ENCODE measurements at places on chromosomes 12 and 14.

DNA sequence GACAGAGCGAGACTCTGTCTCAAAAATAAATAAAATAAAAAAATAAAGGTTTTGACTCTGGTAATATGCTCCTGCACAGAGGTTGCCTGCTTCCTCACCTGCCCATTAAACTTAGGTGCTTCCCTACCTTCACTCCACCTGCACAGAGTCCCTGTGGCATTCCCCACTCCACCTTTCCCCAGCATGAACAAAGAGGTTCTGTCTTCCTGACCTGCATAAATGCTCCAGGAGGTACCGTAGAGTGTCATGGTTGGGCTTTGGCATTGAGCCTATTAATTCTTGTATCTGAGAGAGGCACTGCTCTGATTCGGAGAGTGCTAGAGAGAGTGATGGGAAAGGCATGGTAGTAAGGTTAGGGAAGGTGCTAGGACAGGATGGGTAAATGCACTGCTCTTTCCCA, 6.3 kb downstream of the ARHGAP9 start:
- no peak for DNase-seq

DNA sequence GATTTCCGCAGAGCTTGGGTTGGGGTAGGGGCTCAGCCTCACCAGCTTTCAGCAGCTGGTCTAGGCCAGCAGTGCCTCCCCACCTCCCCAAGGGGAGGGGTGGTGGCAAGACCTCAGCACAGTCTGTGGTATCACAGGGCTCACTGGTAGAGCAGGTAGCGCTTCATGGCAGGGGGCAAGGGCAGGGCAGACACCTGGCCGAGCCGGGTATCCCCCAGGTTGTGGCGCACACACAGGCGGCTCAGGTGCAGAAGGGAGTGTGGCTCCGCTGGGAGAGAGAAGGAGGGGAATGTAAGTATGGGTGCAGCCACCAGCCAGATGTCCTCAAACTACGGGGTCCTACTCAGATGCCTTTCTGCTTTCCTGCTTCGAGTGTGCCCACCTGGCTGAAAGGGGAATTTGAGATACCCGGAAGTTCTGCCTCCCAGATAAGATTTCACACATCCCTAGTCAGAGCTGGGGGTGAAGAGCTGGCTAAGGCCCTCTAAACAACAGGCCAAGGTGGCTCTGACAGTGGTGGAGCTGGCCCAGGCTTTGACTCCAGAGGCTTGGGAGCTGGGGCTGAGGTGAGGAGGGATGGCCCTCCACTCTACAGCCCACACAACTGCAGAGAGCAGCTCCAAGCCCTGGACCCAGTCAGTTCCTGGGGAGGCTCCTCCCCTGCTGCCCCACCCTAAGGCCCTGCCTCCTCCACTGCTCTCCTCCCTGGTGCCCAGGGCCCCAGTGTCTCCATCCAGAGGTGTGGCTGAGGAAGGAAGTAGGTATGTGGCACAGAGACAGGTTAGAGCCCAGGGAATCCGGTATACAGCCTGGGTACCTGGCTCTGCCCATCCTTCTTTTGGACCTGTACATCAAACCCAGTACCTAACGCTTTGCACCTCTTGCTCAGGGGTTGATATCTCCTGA, 1.8 kb downstream of the SPSB2 start:
- no peak for DNase-seq

DNA sequence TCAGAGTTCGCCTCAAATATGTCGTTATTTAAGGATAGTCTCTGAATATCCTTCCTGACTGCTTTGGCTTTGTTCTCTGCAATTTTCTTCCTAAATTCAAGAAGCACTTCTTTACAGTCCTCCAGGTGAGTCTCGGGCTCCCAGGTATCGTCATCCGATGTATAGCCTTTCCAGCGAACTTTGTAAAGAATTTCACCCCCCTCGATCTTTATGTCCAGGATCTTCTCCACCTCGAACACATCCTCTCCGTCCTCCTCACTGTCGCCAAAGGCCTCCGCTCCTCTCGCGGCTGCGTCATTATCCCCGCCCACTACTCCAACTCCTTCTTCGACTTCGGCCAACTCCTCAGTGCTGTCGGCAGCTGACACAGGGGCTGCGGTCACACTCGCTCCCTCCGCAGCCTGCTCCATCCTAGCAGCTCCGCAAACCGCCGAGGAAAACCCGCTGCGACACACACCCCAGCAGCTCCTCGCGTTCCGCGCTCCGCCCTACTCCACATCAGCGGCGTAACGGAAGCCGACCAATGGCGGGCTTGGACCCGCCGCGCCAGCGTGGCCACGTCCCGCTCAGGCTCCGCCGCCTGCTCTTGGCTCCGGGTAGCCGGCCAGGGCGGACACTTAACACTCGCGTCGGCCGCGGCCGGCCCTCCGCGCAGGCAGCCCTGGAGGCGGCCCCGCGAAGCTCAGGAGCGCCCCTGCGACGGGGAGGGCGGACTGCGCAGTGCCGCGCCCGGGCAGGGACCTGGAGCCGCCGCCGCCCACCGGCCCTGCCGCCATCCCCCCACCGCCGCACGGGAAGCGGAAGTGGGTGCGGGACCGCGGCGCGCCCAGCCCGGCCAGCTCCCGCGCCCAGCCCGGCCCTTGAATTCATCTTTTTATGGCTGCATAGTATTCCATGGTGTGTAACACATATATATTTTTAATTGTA, 4.1 kb downstream of the CD163L1 start:
- no peak for DNase-seq

DNA sequence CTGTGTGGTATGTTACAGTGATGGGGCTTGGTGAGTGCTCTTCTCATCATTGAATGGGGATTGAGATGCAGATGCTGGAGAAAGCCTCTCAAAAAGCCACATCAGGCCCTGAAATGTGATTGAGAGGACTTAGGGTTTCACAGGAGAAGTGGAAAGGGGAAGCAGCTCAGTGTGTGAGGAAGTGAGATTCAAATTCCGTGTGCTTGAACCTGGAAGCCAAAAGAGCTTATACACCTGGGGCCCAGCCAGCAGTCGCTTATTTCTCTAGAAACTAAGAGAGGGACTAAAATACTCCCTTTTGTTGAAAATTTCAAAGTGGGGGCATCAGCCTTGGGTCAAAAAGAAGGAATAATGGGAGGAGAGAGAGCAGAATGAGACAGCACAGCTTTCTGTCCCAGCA, 39.1 kb upstream of the GZMB start:
- DNase-seq: no peak

DNA sequence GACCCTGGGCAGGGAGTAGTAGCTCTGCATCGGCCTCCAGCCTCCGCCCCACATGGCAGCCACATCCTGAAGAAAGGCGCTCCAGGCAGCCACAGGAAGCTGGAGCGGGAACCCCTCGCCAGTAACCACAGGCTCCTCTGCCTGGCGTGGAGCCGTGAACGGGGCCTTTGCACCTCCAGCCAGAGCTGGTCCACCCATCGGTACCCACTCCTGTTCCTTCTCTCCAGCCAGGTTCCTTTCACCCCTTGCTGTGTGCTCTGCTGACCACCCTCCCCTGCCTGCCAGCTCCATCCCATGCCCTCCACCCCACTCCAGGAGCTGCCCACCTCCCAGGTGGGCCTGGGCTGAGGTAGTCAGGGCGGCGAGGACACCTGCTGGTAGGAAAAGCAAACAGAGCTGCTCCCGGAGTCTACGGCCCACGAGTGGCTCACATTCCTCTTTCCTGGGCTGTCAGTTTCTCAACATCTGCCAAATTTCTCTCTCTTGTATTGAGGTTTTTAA, 2.7 kb downstream of the TGFB3 start:
- no peak for DNase-seq

GRCh38 chr14:64623554-64624165, 73.9 kb downstream of the PPP1R36 start:
- no peak for DNase-seq

DNA sequence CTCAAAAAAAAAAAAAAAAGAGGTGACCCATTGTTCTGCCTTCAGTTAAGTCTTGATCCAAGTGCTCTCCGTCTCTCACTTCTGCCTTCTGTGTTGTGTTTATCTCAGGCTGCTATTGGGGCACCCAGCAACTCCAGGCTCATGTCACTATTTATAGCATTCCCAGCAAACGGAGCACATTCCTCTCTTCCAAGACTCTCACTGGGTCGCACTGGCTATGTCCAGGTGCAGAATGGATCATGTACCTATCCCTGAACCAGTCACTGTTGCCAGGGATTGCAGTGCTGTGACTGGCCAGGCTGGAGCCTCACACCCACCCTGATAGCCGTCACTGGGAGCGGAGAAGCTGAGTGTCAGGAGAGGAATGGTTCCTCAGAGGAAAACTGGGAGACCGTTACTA, 31.2 kb downstream of the RHOF start:
- DNase-seq: no peak

DNA sequence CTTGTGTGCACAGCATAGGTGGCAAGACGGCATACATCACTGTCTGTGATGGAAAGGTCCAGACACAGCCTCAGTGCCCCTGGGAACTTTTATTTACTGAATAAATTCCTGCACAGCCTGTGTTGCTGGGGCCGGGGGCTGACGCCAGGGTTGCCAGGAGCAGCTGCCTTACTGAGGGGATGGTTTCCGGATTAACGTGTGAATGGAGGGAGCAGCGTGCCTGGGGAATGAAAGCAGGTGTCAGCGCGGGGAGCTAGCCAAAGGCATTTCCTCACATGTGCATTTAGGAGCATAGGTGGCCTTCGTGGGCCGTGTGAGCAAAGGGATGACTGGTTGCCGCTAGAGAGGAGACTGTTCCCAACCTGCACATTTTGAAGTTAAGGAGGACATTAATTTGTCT, 41.6 kb downstream of the SFSWAP start:
- no peak for DNase-seq

DNA sequence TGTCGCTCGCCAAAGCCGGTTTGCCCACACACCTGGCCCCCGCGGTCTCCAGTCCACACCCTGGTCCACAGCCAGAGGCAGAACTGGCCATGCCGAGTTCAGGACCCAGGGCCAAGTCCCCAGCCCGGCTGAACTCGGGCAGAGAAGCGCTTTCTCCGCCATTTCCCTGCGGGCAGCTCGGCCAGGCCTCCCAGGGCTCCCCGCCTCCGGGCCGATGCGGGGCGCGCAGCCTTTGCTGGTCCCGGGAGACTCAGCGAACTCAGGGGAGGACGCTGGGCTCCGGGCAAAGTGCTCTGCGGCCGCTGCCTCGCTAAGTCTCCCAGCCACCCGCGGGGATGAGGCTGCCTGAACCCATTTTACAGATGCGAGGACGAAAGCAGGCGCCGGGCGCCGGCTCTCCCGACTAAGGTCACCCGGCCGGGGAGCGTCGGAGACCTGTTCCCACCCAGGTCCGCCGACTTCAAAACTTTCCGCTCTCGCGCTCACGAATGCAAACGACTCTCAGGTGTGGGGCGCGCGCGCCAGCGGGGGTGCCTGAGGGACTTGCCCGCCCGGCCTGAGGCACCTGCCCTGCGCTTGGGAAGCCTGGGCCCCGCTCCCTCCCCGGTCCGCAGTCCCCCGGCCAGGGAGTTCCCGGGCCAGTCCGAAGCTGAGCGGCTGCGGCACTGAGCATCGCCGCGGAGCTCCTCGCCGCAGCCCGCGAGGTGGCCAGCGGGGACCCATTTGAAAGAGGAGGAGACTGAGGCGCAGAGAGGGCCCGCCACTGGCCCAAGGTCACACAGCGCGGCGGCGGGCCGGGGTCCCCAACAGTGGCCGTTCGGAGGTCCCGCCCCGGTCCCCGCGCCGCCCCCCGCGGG, 627 bp downstream of the TESC start:
- DNase-seq: no peak

DNA sequence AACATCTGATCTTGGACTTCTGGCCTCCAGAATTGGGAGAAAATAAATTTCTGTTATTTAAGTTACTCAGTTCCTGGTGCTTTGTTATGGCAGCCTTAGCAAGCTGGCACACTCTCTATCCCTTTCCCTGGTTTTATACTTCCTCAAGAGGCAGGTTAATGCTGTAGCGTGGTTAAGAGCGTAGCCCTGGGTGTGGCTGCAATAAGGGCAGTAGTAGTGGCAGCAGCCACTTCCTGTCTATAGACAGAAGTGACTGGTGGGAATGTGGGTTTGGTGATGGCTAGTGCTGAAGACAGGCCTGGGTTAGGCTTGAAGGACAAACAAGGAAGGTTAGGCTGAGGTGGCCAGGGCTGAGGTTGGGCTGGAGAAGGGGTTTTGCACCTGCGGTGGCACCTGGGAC, 3.6 kb upstream of the LGALS3 start:
- no peak for DNase-seq

DNA sequence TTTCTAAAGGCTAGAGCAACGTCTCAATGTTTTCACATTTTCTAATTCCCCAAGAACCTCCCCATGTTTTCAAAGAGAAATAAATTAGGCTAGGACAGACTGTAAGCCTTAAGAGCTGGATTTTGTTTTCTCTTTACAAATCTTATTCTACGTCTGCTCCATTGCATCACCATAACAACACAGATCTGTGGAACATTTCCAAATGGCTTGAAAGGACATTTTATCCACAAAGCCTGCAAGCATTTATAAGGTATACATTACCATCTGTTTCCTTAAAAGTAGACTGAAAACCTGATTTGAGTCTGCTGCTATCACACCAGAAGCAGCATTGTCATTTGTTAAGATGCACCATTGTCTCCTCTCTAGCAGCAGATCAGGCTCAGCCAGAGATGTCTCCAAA, 115.3 kb upstream of the PLEKHA5 start:
- DNase-seq: no peak

GRCh38 chr12:28814246-28814645, 334.8 kb upstream of the FAR2 start:
- no peak for DNase-seq

- DNase-seq: no peak
Measured at GRCh38 chr12:57724003-57724935, 14.3 kb downstream of the AGAP2 start.

Data from foreskin melanocyte (primary cell).